Urothelium cell line (cell line): ENCODE measurements at places on chromosomes 3 and 15.

DNA sequence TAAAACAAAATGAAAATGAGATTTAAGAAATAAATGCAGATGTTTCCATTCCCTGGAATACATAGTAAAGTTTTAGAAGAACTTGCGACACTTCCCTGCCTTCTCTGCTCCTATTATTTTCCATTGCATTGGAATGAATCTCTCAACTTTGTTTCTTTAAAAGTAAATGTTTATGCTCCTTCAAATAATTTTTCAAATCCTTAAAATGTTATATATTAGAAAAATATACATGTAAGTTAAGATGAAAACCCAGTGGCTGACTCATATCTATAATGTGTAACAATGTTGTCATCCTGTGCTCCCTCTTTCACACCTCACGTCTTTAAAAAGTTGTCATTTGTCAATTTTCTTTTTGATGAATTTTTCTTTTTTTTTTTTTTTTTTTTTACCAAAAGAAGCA lies 3.6 kb downstream of the RBMS3 start:
- no peak for DNase-seq

- DNase-seq, result peak; percentile 27
Observed at GRCh38 chr3:58835086-58835485, 168.5 kb upstream of the FAM3D start.

GRCh38 chr3:10915376-10915775 lies 77.2 kb upstream of the SLC6A1 start:
- no peak for DNase-seq

DNA sequence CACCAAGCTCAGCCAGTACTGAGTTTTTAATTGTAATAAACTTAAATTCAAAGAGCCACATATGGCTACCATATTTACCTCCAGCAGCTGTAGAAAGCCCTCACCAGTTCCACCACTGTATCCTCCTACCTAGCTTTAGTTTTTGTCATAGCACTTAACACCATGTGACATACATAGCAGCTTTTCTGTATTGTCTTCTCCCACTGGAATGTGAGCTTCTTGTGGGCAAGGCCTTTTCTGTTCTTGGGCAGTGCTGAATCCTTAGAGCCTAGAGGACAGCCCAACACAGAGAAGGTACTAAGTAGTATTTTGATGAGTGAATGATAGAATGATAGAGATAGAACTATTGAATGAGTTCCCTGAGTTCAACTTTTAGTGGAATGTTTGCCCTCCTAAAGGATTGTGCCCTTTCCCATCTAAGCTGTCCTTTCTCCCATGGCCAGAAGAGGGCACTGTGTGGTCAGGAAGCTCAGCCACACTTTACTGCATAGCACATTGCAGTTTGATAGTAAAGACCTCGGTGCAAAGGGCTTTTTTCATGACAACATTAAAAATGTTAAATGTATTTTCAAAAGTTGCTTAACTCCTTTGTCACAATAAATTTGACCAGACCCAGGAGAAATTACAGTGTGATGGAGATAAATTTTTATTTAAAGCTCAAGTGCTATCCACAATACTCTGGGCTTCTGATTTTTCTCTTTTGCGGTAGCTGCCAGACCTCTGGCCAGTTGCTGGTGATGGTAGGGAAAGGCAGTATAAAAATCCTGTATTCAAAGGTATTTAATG lies 115.8 kb downstream of the GHSR start:
- peak; percentile 49 for DNase-seq

GRCh38 chr3:37926611-37927010 lies 64.0 kb upstream of the VILL start:
- DNase-seq, result no peak

GRCh38 chr15:36029606-36030210 lies 483.7 kb upstream of the DPH6 start:
- no peak for DNase-seq

GRCh38 chr3:62284442-62284841 lies 88.9 kb downstream of the FEZF2 start:
- no peak for DNase-seq

- DNase-seq, result no peak
Observed at GRCh38 chr15:48363474-48363873, 32.2 kb downstream of the DUT start.

DNA sequence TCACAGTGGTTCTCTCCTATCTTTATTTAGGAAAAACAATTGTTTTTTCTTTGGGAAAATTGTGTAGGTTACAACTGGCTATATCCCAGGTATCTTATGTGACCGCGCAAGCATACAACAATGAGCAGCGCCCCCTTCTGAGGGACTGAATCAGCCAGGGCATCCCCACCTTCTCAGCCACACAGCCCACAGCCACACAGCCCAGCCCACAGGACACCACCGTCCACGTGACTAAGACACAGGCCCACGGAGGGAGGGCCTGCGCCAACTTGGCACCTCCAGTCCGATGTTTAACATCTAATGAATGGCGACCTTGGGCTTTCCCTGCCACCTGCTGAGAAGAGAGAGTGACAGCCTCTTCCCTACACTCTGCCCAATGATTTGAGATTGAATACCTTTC lies 68.1 kb downstream of the ATP10A start:
- no peak for DNase-seq

- DNase-seq, result no peak
Observed at GRCh38 chr15:22944651-22945050, 35.5 kb downstream of the CYFIP1 start.

- DNase-seq, result no peak
Observed at GRCh38 chr3:195021692-195022091, 249.3 kb downstream of the XXYLT1 start.

- DNase-seq, result peak; percentile 75
Observed at GRCh38 chr15:55290528-55291057, 980 bp upstream of the RAB27A start.

DNA sequence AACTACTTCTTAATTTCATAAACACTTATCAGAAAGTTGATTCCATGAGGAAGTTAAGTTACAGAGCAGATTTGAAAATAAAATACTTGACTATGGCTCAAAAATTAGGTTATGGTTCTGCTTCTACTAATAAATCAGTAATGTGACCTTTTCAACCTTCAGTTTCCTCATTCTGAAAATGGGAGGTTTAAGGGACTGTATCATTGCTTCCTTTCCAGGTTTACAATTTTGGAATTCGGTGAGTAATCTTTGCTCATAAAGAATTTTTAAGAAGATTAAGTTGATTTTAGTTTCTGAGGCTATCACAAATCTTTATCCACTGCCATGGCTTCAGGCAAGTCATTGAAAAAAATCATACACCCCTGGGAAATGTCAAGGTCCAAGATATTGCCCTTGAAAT lies 1061.2 kb downstream of the DIPK2A start:
- DNase-seq, result no peak

- no peak for DNase-seq
Observed at GRCh38 chr3:86991482-86991815, 500 bp upstream of the VGLL3 start.

DNA sequence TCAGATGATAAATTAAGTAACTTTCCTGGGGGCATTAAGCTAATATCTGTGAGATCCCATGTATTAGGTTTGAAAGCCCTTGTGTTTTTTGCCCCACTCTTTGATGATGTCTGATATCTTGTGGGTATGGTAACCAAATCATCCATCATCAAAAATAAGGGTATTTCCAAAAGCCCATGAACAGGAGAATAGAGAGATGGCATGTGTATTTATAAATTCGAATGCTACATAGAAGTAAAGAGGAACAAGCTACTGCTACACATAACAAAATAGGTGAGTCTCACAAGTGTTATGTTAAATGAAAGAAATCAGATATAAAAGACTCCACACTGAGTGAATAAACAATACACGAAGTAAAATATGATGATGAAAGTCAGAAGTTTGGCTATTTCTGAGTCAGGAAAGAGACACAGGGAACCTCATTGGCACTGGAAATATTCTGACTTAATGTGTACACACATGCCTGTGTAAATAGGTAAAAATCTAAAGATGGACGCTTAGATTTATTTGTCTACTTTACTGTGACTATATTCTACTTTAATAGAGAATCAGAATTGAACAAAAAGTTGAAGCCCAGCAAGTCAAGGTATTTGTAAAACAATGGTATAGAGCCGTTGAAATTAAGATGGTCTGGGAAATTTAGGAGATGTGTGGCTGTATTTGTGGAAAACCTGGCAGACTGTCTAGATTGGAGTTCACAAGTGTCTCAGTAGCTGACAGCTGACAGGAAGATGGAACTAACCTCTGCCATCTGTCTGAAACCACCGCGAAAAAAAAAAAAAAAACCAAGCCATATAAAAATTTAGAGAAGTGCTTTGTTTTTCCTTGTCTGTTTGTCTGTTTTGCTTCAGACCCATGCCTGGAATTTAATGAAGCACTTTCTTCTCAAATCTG lies 111.0 kb upstream of the TGFBR2 start:
- no peak for DNase-seq

- DNase-seq, result no peak
Observed at GRCh38 chr3:146280864-146281263, 30.0 kb upstream of the PLSCR4 start.
